ENCODE measurements at places on chromosomes 4 and X. TPM values are rescaled to one million over a fixed set of nuclear protein-coding genes. Genes with fewer than 3 reads are reported as not detected.

Gene SRPX2
- total RNA-seq: 0.22 TPM

Gene F8A2
- not detected for total RNA-seq

Gene DOK7
- total RNA-seq: 21.4 TPM

Gene MED12
- total RNA-seq: 26.8 TPM
